ENCODE measurements at places on chromosomes 16 and 17.

DNA sequence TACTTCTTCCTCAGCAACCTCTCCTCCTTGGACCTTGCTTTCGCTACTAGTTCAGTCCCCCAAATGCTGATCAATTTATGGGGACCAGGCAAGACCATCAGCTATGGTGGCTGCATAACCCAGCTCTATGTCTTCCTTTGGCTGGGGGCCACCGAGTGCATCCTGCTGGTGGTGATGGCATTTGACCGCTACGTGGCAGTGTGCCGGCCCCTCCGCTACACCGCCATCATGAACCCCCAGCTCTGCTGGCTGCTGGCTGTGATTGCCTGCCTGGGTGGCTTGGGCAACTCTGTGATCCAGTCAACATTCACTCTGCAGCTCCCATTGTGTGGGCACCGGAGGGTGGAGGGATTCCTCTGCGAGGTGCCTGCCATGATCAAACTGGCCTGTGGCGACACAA lies 429 bp downstream of the OR2C1 start:
- no peak for DNase-seq

GRCh38 chr16:79229361-79229760 lies 371.2 kb downstream of the MAF start:
- DNase-seq: no peak

DNA sequence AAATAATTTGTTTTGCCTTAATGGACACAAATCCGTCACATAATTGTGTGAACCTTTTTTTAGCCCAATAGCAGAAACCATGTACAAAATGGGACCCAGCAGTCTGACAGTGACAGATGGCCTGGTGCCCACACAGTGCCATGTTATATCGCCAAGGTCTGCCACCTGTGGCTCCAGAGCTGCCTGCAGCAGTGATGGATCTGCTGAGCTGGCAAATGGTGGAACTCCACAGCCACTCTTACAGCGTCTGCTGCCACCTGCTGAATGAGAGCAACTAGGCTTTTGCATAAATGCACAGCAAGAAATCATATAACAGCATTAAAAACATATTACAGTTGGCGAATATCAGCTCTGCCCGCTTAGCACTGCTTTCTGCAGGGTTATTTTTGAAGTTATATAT lies 59.4 kb downstream of the NUP93 start:
- no peak for DNase-seq

GRCh38 chr16:50606431-50607050 lies 58.3 kb downstream of the NKD1 start:
- DNase-seq: no peak

GRCh38 chr17:22278302-22279275 lies 586.3 kb downstream of the KCNJ18 start:
- no peak for DNase-seq

DNA sequence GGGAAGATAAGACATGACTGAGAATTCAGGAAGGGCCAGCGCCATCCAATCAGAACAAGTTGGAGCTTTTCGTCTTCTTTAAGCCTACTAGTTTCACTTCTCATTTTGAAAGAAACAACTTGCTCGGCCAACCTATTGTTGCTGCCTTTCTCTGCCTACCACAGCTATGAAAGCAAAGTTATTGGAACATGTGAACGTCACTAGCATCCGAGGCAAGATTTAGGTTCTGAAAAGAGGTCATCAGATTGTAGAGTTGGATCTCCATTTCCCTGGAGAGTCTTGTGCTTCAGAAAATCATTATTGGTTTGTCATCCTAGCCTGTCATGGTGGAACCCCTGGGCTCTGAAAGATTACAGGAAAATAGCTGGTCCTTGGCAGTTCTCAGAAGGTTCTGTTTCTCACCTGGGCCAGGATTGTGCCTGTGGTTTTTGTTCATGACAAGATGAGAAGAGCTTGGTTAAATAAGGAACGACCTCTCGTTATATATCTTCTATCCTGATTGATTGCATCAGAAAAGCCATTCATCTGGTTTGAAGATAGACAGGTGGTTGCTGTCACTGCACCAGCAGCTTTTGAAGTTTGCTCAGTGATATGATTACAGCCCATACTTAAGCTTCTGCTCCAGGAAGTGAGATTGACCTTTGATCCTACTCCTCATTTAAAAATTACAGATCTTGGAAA lies 25.3 kb downstream of the CDH13 start:
- DNase-seq: no peak

DNA sequence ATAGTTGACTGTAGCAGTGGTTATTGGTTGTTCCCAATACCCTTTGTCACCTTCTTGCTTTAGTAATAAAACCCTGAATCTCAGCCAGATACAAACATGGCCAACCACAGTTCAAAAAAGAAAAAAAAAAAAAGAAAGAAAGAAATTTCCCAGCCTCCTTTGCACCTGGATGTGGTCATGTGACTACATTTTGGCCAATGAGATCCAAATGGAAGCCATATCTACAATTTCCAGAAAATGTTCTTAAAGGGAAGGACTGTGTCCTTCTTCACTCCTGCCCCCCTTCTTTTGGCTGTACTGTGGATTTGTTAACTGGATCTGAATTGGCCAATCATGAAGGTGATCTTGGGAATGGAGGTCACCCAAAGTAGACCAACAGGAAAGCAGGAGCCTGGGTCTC lies 141.9 kb downstream of the SOX9 start:
- DNase-seq: no peak

GRCh38 chr16:57628008-57628781 lies at the start of gene ADGRG1:
TSS of gene ADGRG1 (plus strand) at chr16:57628630. CDS start at chr16:57650288, 21,658 bp downstream.
- DNase-seq: peak; percentile 78

- DNase-seq: no peak
These were observed 18.9 kb downstream of the C16orf86 start for GRCh38 chr16:67685388-67686112.

DNA sequence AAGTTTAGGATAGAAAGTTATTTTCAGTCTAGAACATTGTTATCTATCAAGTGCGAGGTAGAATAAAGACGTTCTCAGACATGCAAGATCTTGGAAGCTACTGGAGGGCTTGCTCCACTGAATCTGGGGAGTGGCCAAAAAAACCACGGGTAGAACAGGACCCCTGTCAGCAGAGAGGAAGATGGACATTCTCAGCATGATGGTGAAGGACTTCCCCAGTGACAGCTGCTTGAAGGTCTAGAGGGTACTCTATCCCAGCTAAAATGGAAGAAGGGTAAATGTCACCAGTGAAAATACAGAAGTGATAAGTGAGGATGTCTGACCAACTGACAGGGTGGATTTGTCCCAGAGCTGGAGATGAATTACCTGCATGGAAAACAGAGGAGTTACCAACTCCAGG lies 10.1 kb downstream of the TNFRSF13B start:
- DNase-seq: no peak

DNA sequence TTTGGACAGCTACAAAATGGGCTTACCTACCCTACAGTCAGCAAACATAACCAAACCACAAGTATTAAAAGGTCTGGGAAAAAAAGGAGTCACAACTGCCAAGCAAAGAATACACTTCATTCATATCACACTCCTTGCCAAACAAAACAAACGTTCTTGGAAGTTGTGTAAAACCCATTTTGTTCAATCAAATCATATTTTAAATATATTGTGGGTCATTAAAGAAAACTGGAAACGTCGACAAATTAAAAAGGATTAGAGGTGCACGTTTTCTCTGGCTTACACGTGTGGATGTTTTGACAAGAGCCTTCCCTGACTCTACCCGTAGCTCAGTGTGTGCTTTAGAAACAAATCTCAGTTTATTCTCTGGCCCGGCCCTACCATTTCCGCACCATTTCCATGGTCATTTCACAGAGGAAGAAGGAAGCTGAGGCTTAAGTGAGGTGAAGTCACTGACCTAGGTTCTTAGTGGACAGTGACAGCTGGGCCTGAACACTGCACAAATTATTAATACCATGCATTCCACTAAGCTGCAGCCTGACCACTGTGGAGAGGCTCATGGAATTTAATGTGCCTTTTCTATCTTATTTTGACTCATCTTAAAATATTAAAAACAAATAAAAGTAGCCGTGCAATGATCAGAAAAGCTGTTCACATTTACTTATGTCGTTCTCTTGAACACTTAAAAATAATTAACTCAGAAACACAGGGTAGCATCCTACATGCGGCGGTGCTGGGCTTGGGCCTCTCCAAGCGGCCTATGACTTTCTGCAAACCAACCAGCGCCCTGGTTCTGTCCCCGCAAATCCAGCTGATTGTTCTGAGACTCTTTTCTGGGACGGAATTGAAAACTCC lies 968 bp downstream of the CEP112 start:
- DNase-seq: no peak

DNA sequence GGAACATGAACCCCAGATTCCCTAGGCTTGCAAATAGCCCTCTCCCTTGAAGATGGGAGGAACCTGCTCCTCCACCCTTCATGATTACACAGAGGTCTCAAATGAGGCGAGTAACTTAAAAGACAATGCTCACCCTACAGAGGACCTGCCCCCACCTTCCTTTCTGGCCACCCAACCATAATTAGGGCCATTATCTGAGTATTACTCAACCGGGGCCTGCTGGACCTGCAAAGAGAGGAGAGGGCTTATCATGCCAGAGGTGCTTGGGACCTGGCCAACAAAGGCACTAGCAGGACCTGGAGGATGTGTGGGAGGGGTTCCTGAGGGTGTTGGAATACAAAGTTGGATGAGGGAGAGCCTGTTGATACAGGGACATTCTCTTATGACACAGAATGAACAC lies 42.4 kb downstream of the RNF157 start:
- no peak for DNase-seq

GRCh38 chr17:66904760-66905624 lies 59.5 kb upstream of the CACNG4 start:
- no peak for DNase-seq

DNA sequence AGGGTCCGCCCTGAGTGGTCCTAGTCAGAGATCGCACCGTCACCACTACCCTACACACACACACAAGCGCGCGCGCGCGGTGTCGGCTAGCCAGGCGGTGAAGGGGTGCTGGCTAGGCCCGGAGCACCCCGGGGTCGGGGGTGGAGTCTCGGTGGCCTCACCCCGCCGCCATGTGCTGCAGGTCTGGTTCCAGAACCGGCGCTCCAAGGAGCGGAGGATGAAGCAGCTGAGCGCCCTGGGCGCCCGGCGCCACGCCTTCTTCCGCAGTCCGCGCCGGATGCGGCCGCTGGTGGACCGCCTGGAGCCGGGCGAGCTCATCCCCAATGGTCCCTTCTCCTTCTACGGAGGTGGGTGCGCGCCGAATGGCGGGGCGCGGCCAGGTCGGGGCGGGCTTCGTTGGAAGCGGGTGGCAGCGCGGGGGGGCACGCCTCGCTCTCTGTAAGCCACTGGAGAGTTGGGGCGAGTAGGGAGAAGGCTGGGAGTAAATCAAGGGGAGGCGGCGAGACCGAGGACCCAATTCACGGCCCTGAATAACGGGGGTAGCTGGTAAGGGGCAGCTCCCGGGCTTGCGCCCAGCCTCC lies 4.8 kb downstream of the LHX1 start:
- no peak for DNase-seq

GRCh38 chr16:4265676-4266075 lies 7.1 kb downstream of the TFAP4 start:
- no peak for DNase-seq

DNA sequence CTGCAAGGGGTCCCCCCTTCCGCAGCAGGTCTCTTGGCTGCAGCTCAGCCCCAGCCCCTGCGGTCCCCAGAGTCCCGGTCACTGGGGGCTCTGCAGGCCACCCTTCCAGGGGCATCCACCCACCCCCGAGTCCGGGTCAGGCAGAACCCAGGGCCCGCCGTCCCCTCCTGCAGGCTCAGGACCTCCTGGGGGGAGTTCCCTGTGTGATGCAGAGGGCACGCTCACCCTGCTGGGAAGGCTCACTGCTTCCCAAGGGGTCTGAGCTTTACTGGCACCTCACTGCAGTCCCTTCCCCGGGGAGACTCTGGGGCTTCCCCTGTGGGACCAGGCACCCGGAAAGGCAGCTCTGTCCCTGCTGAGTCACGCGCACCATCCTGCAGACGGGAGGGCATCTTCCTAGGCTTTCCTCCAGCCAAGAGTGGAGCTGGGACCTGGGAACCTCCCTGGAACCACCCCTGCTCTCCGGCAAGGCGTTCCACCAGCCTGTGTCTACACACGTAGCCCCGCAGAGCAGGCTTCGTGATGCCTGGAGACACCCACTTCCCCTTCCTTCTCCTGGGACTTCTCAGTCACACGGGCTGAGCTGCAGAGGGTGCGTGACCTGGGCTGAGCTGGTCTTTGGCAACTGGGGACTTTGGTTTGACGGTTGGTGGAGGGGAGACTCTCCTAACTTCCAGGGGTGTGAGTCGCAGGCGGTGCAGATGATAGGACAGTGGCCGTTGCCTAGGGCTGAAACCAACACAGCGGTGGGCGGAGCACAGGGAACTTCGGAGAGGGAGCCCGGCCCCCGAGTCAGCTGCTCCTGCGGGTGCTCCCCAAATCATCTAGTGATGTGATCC lies 23.4 kb downstream of the SLC25A10 start:
- DNase-seq: no peak

- DNase-seq: no peak
These were observed 160.4 kb downstream of the ABCC12 start for GRCh38 chr16:47995354-47995753.

- DNase-seq: no peak
These were observed 8.6 kb downstream of the MAPT start for GRCh38 chr17:45902892-45903346.

- no peak for DNase-seq
These were observed 570.7 kb downstream of the CDH13 start for GRCh38 chr16:83197450-83197849.

DNA sequence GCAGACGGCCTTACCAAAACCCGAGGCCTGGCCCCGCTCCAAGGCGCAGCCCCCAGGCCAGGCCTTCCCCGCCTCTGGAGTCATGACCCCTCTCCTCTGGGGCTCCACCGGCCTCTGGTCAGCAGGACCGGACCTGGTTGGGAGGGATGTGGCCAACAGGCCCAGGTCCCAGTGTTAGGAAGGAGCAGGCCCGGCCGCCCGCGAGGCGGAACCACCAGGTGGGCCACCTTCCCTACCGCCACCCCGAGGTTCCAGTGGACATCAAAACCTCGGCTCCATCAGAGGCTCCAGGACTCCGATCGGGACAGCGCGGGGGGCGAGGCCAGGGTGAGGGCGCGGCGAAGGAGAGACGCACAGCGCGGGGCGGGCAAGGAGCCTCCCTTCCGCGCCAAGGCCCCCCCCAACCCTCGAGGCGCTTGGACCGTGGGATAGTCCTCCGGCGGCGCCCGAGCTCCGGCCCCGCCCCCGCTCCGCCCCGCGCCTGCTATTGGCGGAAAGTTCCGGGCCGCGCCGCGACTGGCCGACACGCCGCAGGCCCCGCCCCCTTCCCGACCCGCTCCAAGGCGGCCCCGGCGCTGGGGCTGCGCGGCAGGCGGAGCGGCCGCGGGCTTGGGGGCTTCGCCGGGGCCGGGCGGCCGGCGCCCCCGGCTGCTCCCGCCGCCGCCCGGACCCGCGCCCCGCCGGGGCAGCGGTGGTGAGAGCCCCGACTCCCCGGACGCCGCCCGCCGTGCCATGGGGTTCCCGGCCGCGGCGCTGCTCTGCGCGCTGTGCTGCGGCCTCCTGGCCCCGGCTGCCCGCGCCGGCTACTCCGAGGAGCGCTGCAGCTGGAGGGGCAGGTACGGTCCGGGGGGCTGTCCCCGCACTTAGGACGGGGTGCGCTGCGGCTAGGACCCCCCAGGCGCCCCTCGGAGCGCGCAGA lies at the start of gene METRN:
Gene METRN (plus strand): TSS at position 561 of the 919 bp plus-strand sequence. CDS start 172 bp downstream, at position 733.
- peak; percentile 58 for DNase-seq

Data from substantia nigra (tissue), 51 donors.